ENCODE measurements at places on chromosomes 12 and 14. TPM values are rescaled to one million over a fixed set of nuclear protein-coding genes. Genes with fewer than 3 reads are reported as not detected.

PSEN1 gene
- total RNA-seq: 53.4 TPM

PMCH gene
- total RNA-seq: not detected

PRPF40B gene
- 11.7 TPM for total RNA-seq

CLEC9A gene
- total RNA-seq: not detected

SIRT4 gene
- total RNA-seq: 2.5 TPM

SDR9C7 gene
- total RNA-seq: not detected

SLC6A13 gene
- total RNA-seq: not detected

NID2 gene
- 93.7 TPM for total RNA-seq

TSPAN19 gene
- not detected for total RNA-seq

PTPRQ gene
- 1.3 TPM for total RNA-seq

TMEM119 gene
- total RNA-seq: 358 TPM

GUCY2C gene
- not detected for total RNA-seq

PROX2 gene
- total RNA-seq: not detected

ADAMTS20 gene
- not detected for total RNA-seq

CLEC6A gene
- total RNA-seq: not detected

KRT82 gene
- total RNA-seq: not detected

All from fibroblast of lung (primary cell).